ENCODE measurements at places on chromosomes 6 and 20. TPM values are rescaled to one million over a fixed set of nuclear protein-coding genes. Genes with fewer than 3 reads are reported as not detected.
A peak's percentile ranks its signal among the peaks of the same experiment; 100 is the strongest.

DNA sequence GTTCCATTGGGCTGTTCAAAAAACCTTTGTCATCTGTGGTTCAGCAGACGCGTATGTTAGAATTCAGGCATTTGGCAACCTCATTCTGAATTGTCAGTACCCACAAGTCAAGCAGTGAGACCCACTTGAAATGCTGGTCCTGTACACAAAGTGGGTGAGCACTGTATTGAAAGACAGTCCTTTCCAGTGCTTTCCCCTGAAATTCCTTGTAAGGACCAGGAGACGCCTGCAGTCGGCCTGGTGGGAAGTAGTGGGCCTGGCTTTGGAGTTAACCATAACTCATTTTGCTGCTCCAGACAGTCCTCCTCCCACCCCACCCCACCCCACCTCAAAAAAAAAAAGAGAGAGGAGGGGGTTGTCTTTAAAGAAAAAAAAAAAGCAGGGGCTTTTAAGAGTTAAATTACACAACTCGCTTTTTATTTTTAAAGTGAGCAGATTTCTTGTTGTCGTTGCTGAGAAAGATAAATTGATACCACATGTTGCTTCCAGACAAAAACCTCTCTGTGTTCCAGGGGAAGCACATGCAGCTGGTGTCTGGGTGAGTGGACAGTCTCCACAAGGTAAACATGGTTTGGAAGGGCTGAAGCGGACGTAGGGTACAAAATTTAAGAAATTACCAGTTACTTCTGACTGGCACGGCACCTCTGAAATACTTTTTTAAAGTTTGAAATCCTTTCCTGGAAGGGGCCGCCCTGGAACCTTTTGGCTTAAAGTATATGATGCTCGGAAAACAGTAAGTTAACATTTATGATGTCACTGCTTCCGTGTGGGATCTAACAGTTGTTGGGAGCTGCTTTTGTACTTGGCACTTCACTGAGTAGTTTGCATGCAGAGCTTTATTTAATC, 95.3 kb downstream of the FOXO3 start:
- H3K27ac ChIP-seq = peak overlapping the region; percentile 63
- no peak overlapping the region for H3K4me3 ChIP-seq
- H3K27me3 ChIP-seq = no peaks in the 10 kb centered on the region
- no peak for DNase-seq

DNA sequence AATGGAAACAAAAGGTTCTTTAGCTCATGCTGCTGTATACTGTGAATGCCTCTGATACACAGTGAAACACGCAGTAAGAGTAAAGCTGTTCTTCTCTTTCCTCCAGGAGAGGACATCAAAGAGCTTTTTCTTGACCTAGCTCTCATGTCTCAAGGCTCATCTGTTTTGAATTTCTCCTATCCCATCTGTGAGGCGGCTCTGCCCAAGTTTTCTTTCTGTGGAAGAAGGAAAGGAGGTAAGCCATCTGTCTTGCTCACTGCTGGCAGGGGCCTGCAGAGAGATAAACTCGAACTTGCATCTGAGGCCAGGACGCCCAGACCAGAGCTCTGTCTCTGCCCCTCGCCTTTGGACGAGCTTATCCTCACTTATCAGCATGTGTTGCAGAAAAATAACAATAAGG, 37.7 kb downstream of the LY86 start:
- H3K36me3 ChIP-seq = no peaks in the 10 kb centered on the region
- H3K4me3 ChIP-seq = no peak overlapping the region
- H3K27ac ChIP-seq = no peak overlapping the region
- no peak for DNase-seq

GRCh38 chr20:25178563-25179438, 16.7 kb upstream of the ENTPD6 start:
- H3K27me3 ChIP-seq = no peaks in the 10 kb centered on the region
- H3K4me1 ChIP-seq = no peaks in the 10 kb centered on the region
- no peaks in the 10 kb centered on the region for H3K36me3 ChIP-seq
- H3K27ac ChIP-seq = no peak overlapping the region

DNA sequence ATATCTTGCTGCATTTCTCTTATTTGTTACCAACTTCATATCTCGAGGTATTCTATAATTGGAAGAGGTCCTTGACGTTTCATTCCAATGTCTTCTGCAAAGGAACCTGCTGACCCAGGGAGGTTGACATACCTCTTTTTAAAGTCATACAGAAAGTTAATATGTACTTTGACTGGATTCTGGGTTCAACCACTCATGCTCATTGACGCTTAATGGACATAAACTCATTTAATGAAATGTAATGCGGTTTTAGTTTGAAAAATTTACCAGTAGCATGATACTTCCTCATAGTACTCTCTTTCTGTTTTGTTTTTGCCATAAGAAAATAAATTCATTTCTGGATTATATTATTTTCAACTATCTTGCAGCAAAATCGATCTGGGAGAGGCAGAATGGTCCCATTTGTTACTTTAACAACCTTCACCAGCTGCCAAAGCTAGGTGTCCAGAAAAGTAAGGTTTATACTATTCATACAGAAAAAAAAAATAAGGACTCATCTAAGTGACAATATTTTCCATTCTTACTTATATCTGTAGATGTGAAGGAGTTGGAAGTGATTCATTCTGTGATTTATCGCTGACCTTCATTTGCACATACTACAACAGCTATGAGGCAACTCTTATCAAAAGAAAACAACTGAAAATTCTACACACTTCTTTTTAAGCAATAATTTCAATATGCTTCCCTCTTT, 101.6 kb downstream of the ATXN1 start:
- H3K36me3 ChIP-seq = no peaks in the 10 kb centered on the region
- DNase-seq = no peak
- no peak overlapping the region for H3K4me3 ChIP-seq
- H3K27ac ChIP-seq = no peak overlapping the region
- H3K27me3 ChIP-seq = no peaks in the 10 kb centered on the region
- H3K4me1 ChIP-seq = no peaks in the 10 kb centered on the region

DNA sequence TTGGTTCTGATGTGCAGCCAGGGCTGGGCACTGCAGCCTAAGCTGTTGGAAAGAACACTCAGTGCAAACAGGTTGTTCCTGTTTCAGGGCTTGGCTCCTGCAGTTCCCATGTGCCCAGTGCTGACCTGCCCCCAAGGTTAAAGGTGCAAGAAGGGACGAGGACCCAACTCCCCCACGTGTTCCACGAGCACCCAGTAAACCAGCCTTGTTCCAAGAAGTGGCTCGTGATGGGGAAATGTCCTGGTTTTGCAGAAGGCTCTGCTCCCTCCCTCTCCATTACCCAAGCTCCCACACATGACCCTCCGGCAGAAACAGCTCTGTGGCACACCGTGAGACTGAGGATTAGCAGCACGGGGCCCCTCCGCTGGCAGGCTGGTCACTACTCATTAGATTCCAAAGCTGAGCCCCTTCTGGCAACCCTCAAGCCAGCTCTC, 9.4 kb downstream of the ACSS1 start:
- H3K27ac ChIP-seq = no peak overlapping the region
- H3K27me3 ChIP-seq = no peaks in the 10 kb centered on the region
- H3K4me1 ChIP-seq = peaks cover 18% of the 10 kb centered on the region
- H3K4me3 ChIP-seq = no peak overlapping the region
- H3K36me3 ChIP-seq = no peaks in the 10 kb centered on the region
- no peak for DNase-seq

GRCh38 chr20:34072778-34073177, 39.3 kb downstream of the EIF2S2 start:
- DNase-seq = no peak
- no peaks in the 10 kb centered on the region for H3K27me3 ChIP-seq
- no peaks in the 10 kb centered on the region for H3K4me1 ChIP-seq
- H3K4me3 ChIP-seq = no peak overlapping the region
- peaks cover 8% of the 10 kb centered on the region for H3K36me3 ChIP-seq
- H3K27ac ChIP-seq = no peak overlapping the region

DNA sequence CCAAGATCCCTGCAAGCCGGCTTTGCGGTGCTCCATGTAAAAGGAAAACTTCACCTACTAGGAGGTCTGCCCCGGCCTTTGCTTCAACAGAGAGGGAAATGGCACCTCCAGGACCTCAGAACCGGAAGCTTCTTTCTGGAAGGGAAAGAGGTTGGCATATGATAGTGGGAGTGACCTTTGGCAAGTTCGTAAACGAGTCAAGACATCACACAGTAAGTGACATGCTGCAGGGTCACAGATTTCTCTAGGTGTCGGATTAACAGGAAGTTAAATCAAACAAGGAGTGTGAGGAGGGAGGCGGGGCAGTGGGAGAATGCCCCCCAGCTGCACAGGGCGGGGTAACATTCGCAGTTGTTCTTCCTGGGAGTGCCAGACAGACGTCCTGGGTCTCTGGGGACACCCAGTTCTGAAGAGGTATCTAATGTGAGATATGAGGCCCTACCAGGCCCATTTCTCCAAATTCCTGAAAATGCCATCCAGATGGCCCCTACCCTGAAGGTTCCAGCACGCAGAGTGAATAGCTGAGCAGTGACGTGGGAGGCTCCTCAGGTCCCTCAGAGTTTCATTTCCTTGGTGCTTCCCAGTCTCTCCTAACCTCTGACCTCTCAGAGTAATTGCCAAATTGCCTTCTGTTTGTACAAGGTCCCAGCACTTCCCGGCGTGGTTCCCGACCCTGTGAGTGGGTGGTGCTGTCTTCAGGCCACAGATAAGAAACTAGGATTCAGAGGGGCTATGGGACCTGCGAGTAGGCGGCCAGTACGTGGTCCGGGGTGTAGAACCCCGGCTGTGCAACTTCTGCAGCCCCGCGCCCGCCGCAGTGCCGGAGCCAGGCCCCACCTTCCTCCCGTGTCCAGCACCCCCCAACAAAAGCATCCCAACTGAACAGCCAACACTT, 1.9 kb downstream of the RRBP1 start:
- H3K27me3 ChIP-seq = no peaks in the 10 kb centered on the region
- DNase-seq = peak; percentile 44
- peak overlapping the region; percentile 81 for H3K4me3 ChIP-seq
- H3K4me1 ChIP-seq = peaks cover 65% of the 10 kb centered on the region
- H3K36me3 ChIP-seq = peaks cover 4% of the 10 kb centered on the region

GRCh38 chr6:156174031-156174890, 602.9 kb upstream of the ARID1B start:
- no peak for DNase-seq
- H3K4me3 ChIP-seq = no peak overlapping the region
- H3K36me3 ChIP-seq = no peaks in the 10 kb centered on the region
- H3K27me3 ChIP-seq = no peaks in the 10 kb centered on the region

DNA sequence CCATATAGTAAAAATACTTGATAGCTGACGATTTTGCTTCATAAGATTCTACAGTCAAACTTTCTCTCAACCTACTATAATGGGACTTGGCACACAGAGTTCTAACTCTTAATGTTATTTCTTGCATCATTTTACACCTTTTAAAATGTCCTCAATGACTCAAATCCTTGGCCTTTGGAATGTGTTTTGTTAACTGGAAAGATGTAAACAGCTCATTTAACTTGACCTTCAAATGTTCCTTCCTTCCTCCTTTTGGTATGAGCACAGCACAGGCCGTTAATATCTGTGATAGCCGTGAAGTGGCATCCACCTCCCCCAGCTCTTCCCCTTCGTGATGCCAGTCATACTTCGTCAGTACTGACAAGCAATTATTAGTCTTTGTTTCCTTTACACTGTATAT, 972.0 kb upstream of the CITED2 start:
- no peak overlapping the region for H3K4me3 ChIP-seq
- no peak overlapping the region for H3K27ac ChIP-seq
- no peak for DNase-seq
- no peaks in the 10 kb centered on the region for H3K36me3 ChIP-seq
- H3K27me3 ChIP-seq = no peaks in the 10 kb centered on the region

DNA sequence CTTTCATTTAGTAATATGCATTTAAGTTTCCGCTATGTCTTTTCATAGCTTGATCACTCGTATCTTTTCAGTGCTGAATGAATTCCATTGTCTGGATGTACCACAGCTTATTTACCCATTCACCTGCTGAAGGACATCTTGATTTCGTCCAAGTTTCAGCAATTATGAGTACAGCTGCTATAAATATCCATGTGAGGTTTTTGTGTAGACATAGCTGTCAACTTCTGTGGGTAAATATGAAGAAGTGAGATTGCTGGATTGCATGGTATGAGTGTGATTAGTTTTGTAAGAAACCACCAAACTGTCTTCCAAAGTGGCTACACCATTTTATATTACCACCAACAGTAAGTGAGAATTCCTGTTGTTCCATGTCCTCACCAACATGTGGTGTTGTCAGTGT, 79.2 kb upstream of the STMND1 start:
- no peak overlapping the region for H3K4me3 ChIP-seq
- H3K27me3 ChIP-seq = no peaks in the 10 kb centered on the region
- H3K36me3 ChIP-seq = no peaks in the 10 kb centered on the region

GRCh38 chr6:37779111-37779800, 40.3 kb upstream of the ZFAND3 start:
- peaks cover 12% of the 10 kb centered on the region for H3K4me1 ChIP-seq
- no peaks in the 10 kb centered on the region for H3K36me3 ChIP-seq
- H3K4me3 ChIP-seq = no peak overlapping the region
- H3K27ac ChIP-seq = no peak overlapping the region

GRCh38 chr6:11356404-11357155, 124.1 kb upstream of the NEDD9 start:
- H3K36me3 ChIP-seq = no peaks in the 10 kb centered on the region
- no peak overlapping the region for H3K4me3 ChIP-seq
- H3K27me3 ChIP-seq = no peaks in the 10 kb centered on the region

- H3K4me1 ChIP-seq = no peaks in the 10 kb centered on the region
- no peak overlapping the region for H3K27ac ChIP-seq
- no peak for DNase-seq
- H3K4me3 ChIP-seq = no peak overlapping the region
- H3K36me3 ChIP-seq = no peaks in the 10 kb centered on the region
- H3K27me3 ChIP-seq = no peaks in the 10 kb centered on the region
These were observed 152.1 kb upstream of the FLRT3 start for GRCh38 chr20:14489544-14489943.

- no peak overlapping the region for H3K27ac ChIP-seq
- no peaks in the 10 kb centered on the region for H3K4me1 ChIP-seq
- peaks cover 6% of the 10 kb centered on the region for H3K36me3 ChIP-seq
- H3K4me3 ChIP-seq = no peak overlapping the region
- H3K27me3 ChIP-seq = no peaks in the 10 kb centered on the region
These were observed 55.5 kb downstream of the ZHX3 start for GRCh38 chr20:41261790-41262717.

DNA sequence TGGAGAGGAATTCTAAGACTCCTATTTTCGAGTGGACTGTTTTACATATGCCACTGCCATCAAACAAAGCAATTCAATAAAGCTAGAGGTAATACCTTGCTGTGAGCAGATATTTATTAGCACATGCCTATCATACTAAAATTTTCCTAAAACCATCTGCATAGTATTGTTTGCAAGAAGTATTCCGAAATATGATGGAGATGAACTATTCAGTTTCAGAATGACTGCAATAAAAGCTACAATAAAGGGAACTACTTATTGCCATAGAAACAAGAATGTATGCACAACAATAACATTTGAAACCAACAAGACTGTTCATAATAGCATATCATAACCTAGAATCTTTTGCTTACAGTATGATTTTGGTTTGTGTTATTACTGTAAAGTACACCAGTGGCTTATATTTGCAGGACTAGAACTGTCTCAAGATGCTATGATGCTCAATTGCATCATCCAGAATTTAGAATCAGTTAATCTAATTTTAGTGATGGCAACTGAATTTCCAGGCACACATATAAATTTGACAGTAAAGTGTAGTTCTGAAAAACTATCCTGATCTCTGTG, 144.3 kb downstream of the GRIK2 start:
- no peak for DNase-seq
- H3K4me3 ChIP-seq = no peak overlapping the region
- no peaks in the 10 kb centered on the region for H3K36me3 ChIP-seq

- no peaks in the 10 kb centered on the region for H3K27me3 ChIP-seq
- no peak overlapping the region for H3K4me3 ChIP-seq
- no peaks in the 10 kb centered on the region for H3K36me3 ChIP-seq
- H3K4me1 ChIP-seq = peaks cover 5% of the 10 kb centered on the region
These were observed 156.9 kb downstream of the FAXC start for GRCh38 chr6:99192561-99192960.

Gene RBBP8NL
- 0.14 TPM for total RNA-seq

Gene BTN2A1
- total RNA-seq = 4.8 TPM

Gene MUC21
- total RNA-seq = not detected

Gene WASF1
- total RNA-seq = 3.5 TPM

All from liver (tissue), 10 donors.